Stimulated activated naive CD4-positive, alpha-beta T cell treated with Interleukin-2 at 50 U/mL for 16 hours (primary cell): ENCODE measurements at places on chromosomes 11 and 22.

DNA sequence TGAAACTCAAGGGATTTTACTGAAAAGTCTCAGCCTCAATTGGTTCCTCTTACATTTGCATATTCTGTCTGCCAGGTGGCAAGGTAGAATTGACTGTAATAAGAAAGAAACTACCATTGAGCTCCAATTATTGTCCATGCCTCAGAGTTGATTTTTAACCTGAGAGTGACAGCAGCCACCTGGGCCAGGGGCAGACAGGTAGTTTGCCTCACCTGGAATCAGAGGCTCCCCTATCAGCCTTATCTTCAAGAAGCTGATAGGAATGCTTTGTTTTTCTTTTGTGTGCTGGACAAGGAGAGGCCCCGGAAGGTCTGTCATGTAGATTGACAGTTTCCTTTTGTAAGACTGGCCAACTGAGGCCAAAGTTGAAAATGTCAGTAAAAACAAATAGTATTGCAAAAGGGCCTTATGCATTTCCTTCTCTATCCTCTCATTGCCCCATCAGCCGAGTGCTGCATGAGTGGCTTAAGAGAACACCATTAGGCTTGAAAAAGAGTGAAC is 34.1 kb downstream of the CD44 start:
- DNase-seq, result no peak

DNA sequence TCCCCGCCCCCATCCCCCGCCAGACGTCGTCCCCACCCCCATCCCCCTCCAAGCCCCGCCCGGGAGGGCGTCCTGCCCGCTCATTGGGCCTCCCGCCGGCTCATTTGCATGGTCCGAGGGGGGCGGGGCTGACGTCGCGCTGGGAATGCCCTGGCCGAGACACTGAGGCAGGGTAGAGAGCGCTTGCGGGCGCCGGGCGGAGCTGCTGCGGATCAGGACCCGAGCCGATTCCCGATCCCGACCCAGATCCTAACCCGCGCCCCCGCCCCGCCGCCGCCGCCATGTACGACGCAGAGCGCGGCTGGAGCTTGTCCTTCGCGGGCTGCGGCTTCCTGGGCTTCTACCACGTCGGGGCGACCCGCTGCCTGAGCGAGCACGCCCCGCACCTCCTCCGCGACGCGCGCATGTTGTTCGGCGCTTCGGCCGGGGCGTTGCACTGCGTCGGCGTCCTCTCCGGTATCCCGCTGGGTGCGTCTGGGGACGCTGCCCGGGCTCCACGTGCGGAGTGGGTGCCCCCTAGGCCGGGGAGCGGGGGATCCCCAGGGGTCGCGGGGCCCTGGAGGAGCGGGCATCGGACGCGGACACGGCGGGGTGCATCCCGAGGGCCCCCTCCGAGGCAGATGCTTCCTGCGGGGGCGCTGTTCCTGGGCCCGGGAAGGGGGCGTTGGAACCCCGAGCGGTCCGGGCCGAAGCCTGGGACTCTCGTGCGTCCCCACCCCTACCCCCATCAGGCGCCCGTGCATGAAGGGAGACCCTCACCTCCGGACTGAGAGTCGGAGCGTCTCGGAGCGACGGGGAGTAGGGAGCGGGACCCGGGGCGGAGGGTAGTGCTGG is at the start of gene PNPLA3:
PNPLA3 (plus strand) TSS at position 175 of the 834 bp plus-strand sequence; CDS start at position 282, 107 bp downstream.
- DNase-seq, result peak; percentile 78

- DNase-seq, result no peak
These were observed 10.7 kb downstream of the SHANK3 start for GRCh38 chr22:50683086-50683993.

- DNase-seq, result no peak
These were observed 73.0 kb downstream of the MICAL3 start for GRCh38 chr22:17951315-17951714.

- DNase-seq, result no peak
These were observed 106.4 kb downstream of the NECTIN1 start for GRCh38 chr11:119622454-119623143.
